Activated CD4-positive, alpha-beta memory T cell treated with anti-CD3 and anti-CD28 coated beads for 36 hours (primary cell): ENCODE measurements at places on chromosomes 6 and 20.

DNA sequence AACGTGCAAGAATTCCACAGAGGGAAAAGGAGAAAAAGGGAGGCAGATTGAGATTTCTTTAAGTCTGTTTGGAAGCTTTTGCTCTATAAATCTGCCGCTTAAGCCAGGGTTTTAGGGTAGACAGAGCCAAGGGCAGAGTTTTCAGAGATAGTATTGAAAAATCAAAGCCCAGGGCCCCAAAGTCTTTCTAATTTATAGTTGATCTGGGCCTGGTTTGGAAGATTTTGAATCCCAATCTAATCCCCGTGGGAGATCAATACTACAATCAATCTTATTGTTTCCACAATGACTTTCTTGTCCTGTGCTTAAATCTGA, 3.3 kb downstream of the BMP2 start:
- H3K27ac ChIP-seq = no peak overlapping the region
- no peak overlapping the region for H3K4me3 ChIP-seq
- H3K36me3 ChIP-seq = no peaks in the 10 kb centered on the region
- peaks cover 3% of the 10 kb centered on the region for H3K4me1 ChIP-seq
- peaks cover 40% of the 10 kb centered on the region for H3K27me3 ChIP-seq

- H3K4me3 ChIP-seq = no peak overlapping the region
- no peaks in the 10 kb centered on the region for H3K27me3 ChIP-seq
- H3K36me3 ChIP-seq = peaks cover 1% of the 10 kb centered on the region
- DNase-seq = no peak
Measured at GRCh38 chr6:89458704-89459103, 25.8 kb downstream of the ANKRD6 start.

DNA sequence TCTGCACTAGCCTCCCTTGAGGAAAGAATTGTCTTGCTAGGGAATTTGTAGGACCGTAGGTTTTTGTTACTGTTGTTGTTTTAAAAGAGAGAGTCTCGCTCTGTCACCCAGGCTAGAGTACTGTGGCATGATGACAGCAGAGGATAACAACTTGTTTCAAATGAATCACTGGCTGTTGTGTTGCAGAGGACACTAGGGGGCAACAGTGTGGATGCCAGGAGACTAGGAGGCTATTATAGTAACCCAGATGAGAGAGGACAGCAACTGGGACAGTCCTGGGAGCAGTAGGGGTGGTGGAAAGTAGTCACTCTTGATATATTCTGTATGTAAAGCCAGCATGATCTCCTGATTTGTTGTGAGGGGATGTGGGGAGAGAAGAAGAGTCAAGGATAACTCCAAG, 41.8 kb upstream of the LAMA4 start:
- DNase-seq = no peak
- no peak overlapping the region for H3K4me3 ChIP-seq
- H3K4me1 ChIP-seq = no peaks in the 10 kb centered on the region
- peaks cover 21% of the 10 kb centered on the region for H3K27me3 ChIP-seq
- no peaks in the 10 kb centered on the region for H3K36me3 ChIP-seq

DNA sequence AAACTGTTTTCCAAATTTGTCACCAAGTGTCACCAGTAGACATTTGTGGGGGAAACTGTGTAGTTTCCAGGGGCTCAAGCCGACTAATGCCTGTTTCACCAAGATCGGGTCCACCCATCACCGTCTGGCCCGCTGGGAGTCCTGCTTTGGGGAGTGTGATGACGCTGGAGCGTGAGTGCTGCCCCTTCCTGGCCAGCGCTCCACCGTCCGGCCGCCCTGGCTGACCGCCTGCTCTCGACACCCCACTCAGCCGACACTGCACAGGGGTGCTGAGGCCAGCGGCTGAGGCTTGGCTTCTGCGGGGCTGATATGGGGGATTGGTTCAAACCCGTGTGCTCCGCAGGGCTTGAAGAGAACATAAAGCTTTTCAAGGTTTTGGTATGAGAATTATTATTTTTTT, 160.1 kb downstream of the SMOC2 start:
- no peaks in the 10 kb centered on the region for H3K4me1 ChIP-seq
- no peak overlapping the region for H3K4me3 ChIP-seq
- no peak overlapping the region for H3K27ac ChIP-seq

DNA sequence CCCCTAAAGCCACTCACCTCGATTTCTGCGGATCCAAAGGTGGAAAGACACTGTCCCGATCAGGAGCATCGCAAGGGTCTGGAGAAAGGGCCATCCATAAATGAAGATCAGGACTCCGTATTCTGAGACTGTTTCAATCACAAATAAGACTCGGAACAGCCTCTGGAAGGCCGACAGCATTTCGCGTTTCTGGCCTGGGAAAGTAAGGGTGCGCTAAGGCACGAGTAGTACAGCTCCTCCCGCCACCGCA, 44.6 kb downstream of the DPPA5 start:
- peaks cover 4% of the 10 kb centered on the region for H3K36me3 ChIP-seq
- peak overlapping the region; percentile 77 for H3K27ac ChIP-seq

- H3K36me3 ChIP-seq = no peaks in the 10 kb centered on the region
- H3K27ac ChIP-seq = no peak overlapping the region
- peaks cover 7% of the 10 kb centered on the region for H3K4me1 ChIP-seq
- DNase-seq = no peak
- H3K4me3 ChIP-seq = no peak overlapping the region
- peaks cover 25% of the 10 kb centered on the region for H3K27me3 ChIP-seq
Measured at GRCh38 chr6:12279322-12280091, 10.7 kb upstream of the EDN1 start.

DNA sequence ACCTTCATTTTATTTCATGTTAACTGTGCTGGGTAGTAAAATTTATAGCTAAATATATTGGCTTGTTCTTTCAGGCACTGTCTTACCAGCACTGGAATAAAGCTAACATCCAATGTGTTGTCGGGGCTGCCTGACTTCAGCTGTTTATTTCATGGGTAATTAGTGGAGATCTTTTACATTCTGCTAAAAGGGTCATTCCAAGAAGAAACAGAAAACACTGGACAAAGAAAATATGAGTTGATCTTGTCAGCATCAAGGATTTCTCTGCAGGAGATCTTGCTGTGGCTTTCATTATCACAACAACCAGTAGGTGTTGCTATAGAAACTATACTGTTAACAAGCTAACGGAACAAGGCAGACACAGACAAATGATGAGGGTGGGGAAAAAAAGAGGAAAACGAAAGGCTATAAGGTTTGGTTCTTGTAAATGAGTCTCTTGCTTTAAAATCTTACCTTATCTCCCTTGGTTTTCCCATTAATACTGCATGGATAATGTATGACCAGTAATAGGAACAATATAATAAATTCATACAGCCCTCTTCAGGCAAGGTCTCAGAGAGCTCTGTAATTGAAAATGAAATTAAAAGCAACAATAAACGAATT, 206.8 kb downstream of the SIM1 start:
- no peak for DNase-seq
- H3K27ac ChIP-seq = no peak overlapping the region
- H3K4me3 ChIP-seq = no peak overlapping the region
- no peaks in the 10 kb centered on the region for H3K36me3 ChIP-seq
- peaks cover 2% of the 10 kb centered on the region for H3K27me3 ChIP-seq

- H3K27me3 ChIP-seq = no peaks in the 10 kb centered on the region
- no peak overlapping the region for H3K27ac ChIP-seq
- no peaks in the 10 kb centered on the region for H3K36me3 ChIP-seq
- H3K4me1 ChIP-seq = no peaks in the 10 kb centered on the region
Measured at GRCh38 chr6:129317931-129318820, 391.8 kb downstream of the ARHGAP18 start.

GRCh38 chr20:44959638-44960102, 527 bp downstream of the TOMM34 start:
- H3K27me3 ChIP-seq = no peaks in the 10 kb centered on the region
- peak; percentile 88 for DNase-seq
- peak overlapping the region; percentile 99 for H3K27ac ChIP-seq
- peaks cover 58% of the 10 kb centered on the region for H3K4me1 ChIP-seq
- peak overlapping the region; percentile 95 for H3K4me3 ChIP-seq

GRCh38 chr6:53152576-53152975, 3.9 kb upstream of the GCM1 start:
- H3K36me3 ChIP-seq = no peaks in the 10 kb centered on the region
- H3K27me3 ChIP-seq = peaks cover 1% of the 10 kb centered on the region
- no peaks in the 10 kb centered on the region for H3K4me1 ChIP-seq
- H3K4me3 ChIP-seq = no peak overlapping the region

DNA sequence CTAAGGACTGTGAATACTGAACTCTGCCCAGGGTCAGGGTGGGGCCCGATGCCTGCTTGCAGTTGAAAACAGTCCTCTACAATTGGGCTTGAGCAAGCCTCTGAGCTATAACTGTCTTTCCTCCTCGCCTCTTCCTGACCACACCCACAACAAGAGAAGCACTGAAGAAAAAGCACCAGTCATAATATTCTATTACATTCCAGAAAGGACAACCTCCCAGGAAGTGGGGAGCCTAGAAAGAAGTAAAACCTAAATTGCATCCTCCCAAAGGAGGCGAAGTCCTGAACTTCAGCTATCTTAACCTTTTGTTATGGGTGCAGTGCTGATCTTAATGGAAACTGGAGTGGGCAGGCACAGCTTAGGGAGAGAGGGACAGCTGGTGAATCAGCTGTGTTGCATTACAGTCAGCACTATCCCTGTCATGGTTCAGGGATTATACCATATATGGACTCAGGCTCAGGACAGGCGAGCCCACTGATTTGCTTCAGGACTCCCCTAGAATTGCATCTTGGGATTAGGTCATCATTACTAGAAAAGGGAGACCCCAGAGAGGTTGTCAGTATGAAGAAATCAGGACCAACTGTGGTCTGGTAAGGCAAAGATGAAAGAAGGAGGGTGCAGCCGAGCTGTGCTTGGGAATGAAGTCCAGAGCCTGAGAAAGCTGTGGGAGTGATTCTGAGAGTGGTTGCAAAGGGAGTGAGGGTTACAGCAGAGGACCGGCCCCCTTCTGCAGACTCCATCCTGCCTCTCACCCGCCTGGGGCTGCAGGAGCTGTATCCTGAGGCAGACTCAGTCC, 18.3 kb upstream of the TRAM2 start:
- peaks cover 13% of the 10 kb centered on the region for H3K4me1 ChIP-seq
- no peaks in the 10 kb centered on the region for H3K27me3 ChIP-seq
- H3K4me3 ChIP-seq = no peak overlapping the region
- H3K27ac ChIP-seq = no peak overlapping the region

DNA sequence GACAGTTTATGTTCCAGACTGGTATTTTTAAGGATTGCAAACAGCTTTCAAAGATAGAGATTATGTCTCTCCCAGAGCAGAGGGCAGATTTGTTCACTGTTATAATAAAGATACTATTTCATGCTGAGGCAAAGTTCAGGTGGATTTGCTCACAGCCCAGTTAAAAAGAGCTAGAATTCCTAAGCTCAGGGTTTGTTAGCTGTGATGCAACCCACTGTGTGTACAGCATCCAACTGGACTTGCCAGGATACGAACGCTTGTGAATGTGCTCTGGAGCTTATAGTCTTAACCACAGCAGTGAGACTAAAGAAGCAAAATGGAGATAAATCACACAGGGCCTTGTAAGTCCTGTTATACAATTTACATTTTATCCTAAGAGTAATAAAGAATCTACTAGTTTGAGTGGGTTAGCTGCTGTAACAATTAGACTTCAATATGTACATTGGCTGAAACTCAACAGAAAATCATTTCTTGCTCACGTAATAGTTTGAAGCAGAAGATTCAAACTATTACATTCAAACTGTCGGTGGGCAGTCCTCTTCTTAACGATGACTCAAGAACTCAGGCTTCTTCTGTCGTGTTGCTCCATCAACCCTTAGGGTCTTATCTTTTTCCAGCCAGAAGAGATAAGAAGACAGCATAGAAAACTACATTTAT, 204.0 kb upstream of the PLN start:
- H3K4me1 ChIP-seq = no peaks in the 10 kb centered on the region
- peaks cover 4% of the 10 kb centered on the region for H3K36me3 ChIP-seq
- H3K27me3 ChIP-seq = no peaks in the 10 kb centered on the region

DNA sequence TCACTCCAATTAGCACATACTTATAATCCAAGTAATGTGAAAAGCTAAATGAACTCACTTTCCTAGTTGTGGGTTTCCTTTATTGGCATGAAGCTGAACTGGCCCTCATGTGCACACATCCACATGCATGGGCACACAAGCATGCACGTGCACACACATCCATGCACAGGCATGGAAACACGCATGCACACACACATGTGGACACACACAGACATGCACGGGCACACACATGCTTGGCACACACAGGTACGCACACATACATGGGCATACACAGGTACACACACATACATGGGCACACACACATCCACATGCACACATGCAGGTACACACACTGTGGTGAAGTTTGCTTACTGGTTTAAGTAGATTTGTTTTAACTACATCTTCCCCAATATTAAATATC, 23.8 kb downstream of the SYNDIG1 start:
- no peak overlapping the region for H3K4me3 ChIP-seq
- no peak overlapping the region for H3K27ac ChIP-seq
- no peaks in the 10 kb centered on the region for H3K36me3 ChIP-seq
- H3K4me1 ChIP-seq = no peaks in the 10 kb centered on the region

- H3K27me3 ChIP-seq = no peaks in the 10 kb centered on the region
- no peak for DNase-seq
- H3K4me1 ChIP-seq = no peaks in the 10 kb centered on the region
- no peak overlapping the region for H3K27ac ChIP-seq
- H3K36me3 ChIP-seq = no peaks in the 10 kb centered on the region
- H3K4me3 ChIP-seq = no peak overlapping the region
Measured at GRCh38 chr6:92047860-92048259, 1371.5 kb downstream of the EPHA7 start.

GRCh38 chr6:32483968-32484613, 44.4 kb downstream of the HLA-DRA start:
- DNase-seq = no peak
- H3K4me1 ChIP-seq = no peaks in the 10 kb centered on the region
- H3K27ac ChIP-seq = no peak overlapping the region

DNA sequence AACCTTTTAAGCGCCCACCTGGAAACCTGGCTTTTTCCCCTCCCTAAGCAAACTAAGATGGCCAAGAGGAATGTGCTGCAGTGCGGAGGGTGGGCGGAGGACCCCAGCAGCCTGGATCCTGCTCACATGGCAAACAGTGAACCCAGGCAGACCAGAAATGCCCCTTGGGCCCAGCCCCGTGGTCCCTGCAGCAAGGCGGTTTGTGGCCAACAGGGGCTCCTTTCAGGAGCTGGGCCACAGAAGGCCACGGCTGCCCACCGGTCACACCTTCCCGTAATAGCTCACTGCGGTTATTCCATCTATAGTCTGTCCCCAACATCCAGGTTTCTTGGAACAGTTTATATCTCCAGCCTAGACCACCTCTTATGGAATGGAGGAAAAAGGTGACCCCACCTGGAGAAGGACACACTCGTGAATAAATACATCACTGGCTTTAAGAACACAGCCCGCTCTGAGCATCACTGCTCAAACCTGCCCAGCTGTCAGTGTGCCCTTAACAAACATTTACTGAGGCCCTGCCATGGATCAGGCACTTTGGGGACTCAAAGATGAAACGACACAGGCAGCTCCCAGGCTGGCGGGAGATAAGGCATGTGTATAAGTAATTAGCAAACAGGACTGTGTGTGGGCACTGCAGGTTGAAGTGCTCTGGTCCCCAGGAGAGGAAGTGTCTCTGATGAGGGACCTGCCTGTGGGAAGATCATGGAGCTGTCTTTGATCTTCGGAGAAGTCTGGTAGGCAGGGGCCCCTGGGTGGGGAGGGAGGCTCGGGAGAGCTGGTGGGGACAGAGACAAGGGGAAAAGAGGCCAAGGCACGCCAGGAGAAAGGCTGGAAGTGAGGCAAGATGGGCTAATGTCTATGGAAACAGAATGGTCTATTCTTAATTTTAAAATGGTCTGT, 3.2 kb upstream of the TUBB1 start:
- no peak overlapping the region for H3K27ac ChIP-seq
- H3K27me3 ChIP-seq = no peaks in the 10 kb centered on the region
- DNase-seq = peak; percentile 6
- no peaks in the 10 kb centered on the region for H3K36me3 ChIP-seq
- H3K4me1 ChIP-seq = peaks cover 40% of the 10 kb centered on the region
